ENCODE measurements at places on chromosomes 11 and 22. TPM values are rescaled to one million over a fixed set of nuclear protein-coding genes. Genes with fewer than 3 reads are reported as not detected.
A peak's percentile ranks its signal among the peaks of the same experiment; 100 is the strongest.

DNA sequence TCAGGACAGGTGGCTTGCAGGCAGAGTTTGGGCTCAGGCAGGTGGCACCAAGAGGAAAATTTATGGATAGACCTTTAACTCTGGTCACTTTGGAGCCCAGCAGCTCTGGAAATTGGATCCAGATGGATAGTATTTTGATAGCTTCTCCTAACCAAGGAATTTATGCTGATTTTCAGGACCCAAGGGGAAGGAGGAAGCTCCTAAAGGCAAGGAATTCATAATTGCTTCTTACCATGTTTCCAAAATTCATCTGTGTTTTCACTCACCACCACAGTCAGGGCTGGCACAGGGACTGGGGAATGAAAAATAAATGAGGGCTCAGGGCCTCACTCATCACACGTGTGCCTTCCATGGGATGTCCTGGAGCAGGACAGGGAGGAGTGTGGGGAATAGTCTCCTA, 317.8 kb downstream of the ST3GAL4 start:
- no peaks in the 10 kb centered on the region for H3K27me3 ChIP-seq
- H3K4me3 ChIP-seq = no peak overlapping the region
- no peak overlapping the region for H3K27ac ChIP-seq
- no peaks in the 10 kb centered on the region for H3K36me3 ChIP-seq

GRCh38 chr11:128303383-128303782, 284.0 kb downstream of the ETS1 start:
- no peaks in the 10 kb centered on the region for H3K27me3 ChIP-seq
- DNase-seq = no peak
- no peak overlapping the region for H3K4me3 ChIP-seq
- H3K27ac ChIP-seq = no peak overlapping the region
- H3K4me1 ChIP-seq = peaks cover 8% of the 10 kb centered on the region

GRCh38 chr11:83249445-83249844, 36.7 kb downstream of the CCDC90B start:
- no peaks in the 10 kb centered on the region for H3K4me1 ChIP-seq
- DNase-seq = no peak
- no peak overlapping the region for H3K4me3 ChIP-seq
- no peak overlapping the region for H3K27ac ChIP-seq

GRCh38 chr11:95968585-95968984, 44.7 kb upstream of the MTMR2 start:
- H3K36me3 ChIP-seq = no peaks in the 10 kb centered on the region
- H3K4me3 ChIP-seq = no peak overlapping the region
- H3K4me1 ChIP-seq = no peaks in the 10 kb centered on the region

- no peaks in the 10 kb centered on the region for H3K36me3 ChIP-seq
- peaks cover 13% of the 10 kb centered on the region for H3K4me1 ChIP-seq
- peak; percentile 96 for DNase-seq
- H3K27ac ChIP-seq = peak overlapping the region; percentile 53
Measured at GRCh38 chr11:65150509-65151299, 16.4 kb upstream of the SYVN1 start.

- no peaks in the 10 kb centered on the region for H3K27me3 ChIP-seq
- H3K36me3 ChIP-seq = no peaks in the 10 kb centered on the region
- no peak for DNase-seq
- H3K4me3 ChIP-seq = no peak overlapping the region
- peaks cover 31% of the 10 kb centered on the region for H3K4me1 ChIP-seq
Measured at GRCh38 chr11:95379479-95379878, 148.5 kb upstream of the SESN3 start.

- no peaks in the 10 kb centered on the region for H3K27me3 ChIP-seq
- H3K4me1 ChIP-seq = peaks cover 26% of the 10 kb centered on the region
- no peaks in the 10 kb centered on the region for H3K36me3 ChIP-seq
- H3K27ac ChIP-seq = peak overlapping the region; percentile 34
Measured at GRCh38 chr11:126341760-126342161, 13.7 kb upstream of the ST3GAL4 start.

GRCh38 chr22:21734540-21735199, 924 bp downstream of the YPEL1 start:
- peak overlapping the region; percentile 76 for H3K4me3 ChIP-seq
- H3K27ac ChIP-seq = no peak overlapping the region
- 0 out of 2 replicates have a peak, but pooled peaks cover 3% of the 10 kb centered on the region for H3K4me1 ChIP-seq
- H3K27me3 ChIP-seq = peaks cover 4% of the 10 kb centered on the region
- peak; percentile 14 for DNase-seq
- no peaks in the 10 kb centered on the region for H3K36me3 ChIP-seq

DNA sequence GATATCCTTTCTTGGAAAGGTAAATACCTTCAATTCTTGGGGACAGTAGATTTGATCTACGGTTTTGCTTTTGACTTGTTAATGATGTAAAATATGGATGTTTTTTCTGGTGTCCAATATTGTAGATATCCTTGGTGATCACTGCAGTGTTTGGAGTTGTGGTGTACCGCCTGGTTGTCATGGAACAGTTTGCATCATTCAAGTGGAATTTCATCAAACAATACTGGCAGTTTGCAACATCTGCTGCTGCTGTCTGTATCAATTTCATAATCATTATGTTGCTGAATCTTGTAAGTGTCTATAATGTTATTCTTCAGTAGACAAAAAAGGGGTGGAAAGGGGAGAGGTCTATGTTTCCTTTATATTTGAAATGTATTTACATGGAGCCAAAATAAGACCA, 27.4 kb upstream of the MUC15 start:
- H3K4me3 ChIP-seq = no peak overlapping the region
- peak; percentile 70 for DNase-seq
- no peaks in the 10 kb centered on the region for H3K36me3 ChIP-seq
- no peak overlapping the region for H3K27ac ChIP-seq
- no peaks in the 10 kb centered on the region for H3K4me1 ChIP-seq

DNA sequence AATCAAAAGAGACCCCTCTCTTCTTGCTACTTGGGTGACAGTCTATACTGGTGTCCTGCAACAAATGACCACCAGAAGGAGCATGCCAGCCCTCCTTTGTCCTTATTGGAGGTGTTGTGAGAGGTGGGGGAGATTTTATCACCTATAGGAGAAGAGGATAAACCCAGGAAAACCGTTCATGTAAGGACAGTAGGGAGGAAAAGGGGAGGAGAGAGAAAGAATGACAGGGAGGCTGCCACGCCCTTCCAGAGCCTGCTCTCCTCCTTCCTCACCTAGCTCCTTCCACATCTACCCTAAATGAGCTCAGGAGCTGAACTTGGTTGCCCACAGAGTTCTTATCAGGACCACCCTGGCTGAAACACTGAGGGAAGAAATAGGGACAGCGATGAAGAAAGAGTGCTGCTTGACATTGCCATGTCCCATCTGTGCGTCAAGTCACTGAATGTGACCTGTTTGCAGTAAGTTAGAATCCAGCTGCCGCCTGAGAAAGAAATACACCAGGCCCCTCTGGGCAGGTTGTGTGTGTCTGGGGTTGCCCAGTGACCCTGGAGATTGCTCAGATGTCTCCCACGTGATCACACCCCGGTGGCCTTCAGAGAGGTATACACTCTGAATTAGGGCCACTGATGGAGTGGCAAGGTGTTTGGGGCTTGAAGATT, 40.4 kb upstream of the ETS1 start:
- H3K4me3 ChIP-seq = no peak overlapping the region
- H3K36me3 ChIP-seq = no peaks in the 10 kb centered on the region
- no peaks in the 10 kb centered on the region for H3K27me3 ChIP-seq

- H3K4me3 ChIP-seq = no peak overlapping the region
- no peaks in the 10 kb centered on the region for H3K27me3 ChIP-seq
- peaks cover 14% of the 10 kb centered on the region for H3K4me1 ChIP-seq
- no peak overlapping the region for H3K27ac ChIP-seq
- no peaks in the 10 kb centered on the region for H3K36me3 ChIP-seq
- no peak for DNase-seq
Measured at GRCh38 chr11:122676638-122677037, 21.1 kb downstream of the UBASH3B start.

DNA sequence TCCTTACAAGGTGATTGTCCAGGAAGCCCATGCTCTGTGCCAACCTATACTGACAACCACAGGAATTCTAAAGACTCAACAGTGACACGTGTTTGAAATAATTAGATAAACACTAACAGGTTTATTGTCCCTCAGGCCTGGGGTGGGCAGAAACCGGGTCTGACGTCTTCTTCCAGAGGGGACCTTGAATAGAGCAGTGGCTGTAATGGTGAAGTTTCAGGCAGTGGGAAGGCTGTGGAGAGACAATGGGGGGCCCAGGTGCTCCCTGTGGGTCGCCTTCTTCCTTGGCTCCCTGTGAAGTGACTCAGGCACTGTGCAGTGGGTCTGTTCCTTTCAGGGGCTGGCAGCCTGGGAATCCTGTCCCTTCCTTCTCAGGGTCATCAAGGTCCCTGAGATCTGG, 54.6 kb downstream of the OTOG start:
- no peak for DNase-seq
- no peak overlapping the region for H3K27ac ChIP-seq
- H3K4me1 ChIP-seq = no peaks in the 10 kb centered on the region

DNA sequence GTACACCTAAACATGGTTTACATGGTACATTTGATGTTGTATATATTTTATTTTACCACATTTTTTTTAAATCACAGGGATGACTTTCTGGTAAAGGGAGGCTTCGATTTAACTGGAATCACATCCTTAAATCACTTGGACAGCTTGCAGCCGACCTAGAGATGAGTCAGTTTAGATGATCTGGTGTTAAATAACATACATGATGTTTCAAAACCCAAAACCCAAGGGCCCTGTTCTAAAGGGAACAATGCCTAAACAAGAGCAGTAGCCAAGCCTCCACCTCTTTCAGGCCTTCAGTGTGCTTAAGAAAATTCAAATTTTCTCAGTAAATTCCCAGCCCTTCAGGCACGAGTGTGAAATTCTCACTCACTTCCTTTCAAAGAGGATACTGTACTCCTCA, 108.8 kb downstream of the WT1 start:
- no peaks in the 10 kb centered on the region for H3K36me3 ChIP-seq
- no peak overlapping the region for H3K27ac ChIP-seq
- no peak overlapping the region for H3K4me3 ChIP-seq
- peaks cover 17% of the 10 kb centered on the region for H3K27me3 ChIP-seq

GRCh38 chr11:102610200-102610599, 14.9 kb downstream of the MMP20 start:
- H3K27ac ChIP-seq = no peak overlapping the region
- H3K36me3 ChIP-seq = no peaks in the 10 kb centered on the region
- no peak for DNase-seq
- H3K4me1 ChIP-seq = no peaks in the 10 kb centered on the region

GRCh38 chr22:22843848-22844247, 43.8 kb upstream of the IGLL5 start:
- H3K27me3 ChIP-seq = peaks cover 29% of the 10 kb centered on the region
- H3K4me1 ChIP-seq = no peaks in the 10 kb centered on the region
- DNase-seq = no peak
- no peak overlapping the region for H3K27ac ChIP-seq
- H3K4me3 ChIP-seq = no peak overlapping the region
- no peaks in the 10 kb centered on the region for H3K36me3 ChIP-seq

DNA sequence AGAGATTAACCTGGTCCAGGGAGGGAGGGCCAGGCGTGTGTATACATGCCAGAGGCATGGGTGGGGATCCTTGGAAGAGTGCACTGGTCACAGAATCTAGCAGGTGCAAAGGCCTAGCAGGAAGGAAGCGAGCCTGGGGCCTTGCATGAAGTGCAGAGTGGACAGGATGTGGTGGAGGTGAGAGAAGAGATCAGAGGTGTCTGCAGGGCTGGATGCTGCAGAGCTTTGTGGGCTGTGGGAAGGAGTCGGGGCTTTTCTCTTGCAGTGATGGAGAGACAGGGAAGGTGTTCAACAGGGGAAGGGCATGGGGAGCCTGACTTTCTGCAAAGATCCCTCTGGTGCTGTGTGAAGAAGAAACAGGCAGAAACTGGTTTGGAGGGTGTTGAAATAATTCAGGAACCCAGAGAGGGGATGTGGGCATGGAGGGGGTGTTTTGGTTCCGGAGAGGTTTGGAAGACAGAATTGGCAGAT, 2.5 kb upstream of the TPST2 start:
- peaks cover 4% of the 10 kb centered on the region for H3K4me1 ChIP-seq
- DNase-seq = no peak
- no peaks in the 10 kb centered on the region for H3K36me3 ChIP-seq
- H3K27me3 ChIP-seq = no peaks in the 10 kb centered on the region
- H3K4me3 ChIP-seq = no peak overlapping the region

SLC16A8 gene
- total RNA-seq = 0.51 TPM

PACSIN2 gene
- 43.7 TPM for total RNA-seq

C11orf21 gene
- not detected for total RNA-seq

APOBEC3B gene
- total RNA-seq = 2.3 TPM

TRIM22 gene
- 58.4 TPM for total RNA-seq
